ENCODE measurements at places on chromosomes 2 and 18.
A peak's percentile ranks its signal among the peaks of the same experiment; 100 is the strongest.

GRCh38 chr2:99140860-99141109 lies 722 bp upstream of the C2orf15 start:
- no peak for DNase-seq

- no peak for DNase-seq
These were observed 257.9 kb downstream of the SUCLG1 start for GRCh38 chr2:84201158-84201557.

- no peak for DNase-seq
These were observed 51.3 kb downstream of the ANKMY1 start for GRCh38 chr2:240506406-240507059.

GRCh38 chr2:217054791-217055190 lies 194.9 kb upstream of the TNP1 start:
- DNase-seq: no peak

GRCh38 chr18:58527285-58527951 lies 101.5 kb downstream of the ALPK2 start:
- peak; percentile 47 for DNase-seq

GRCh38 chr2:1528273-1529064 lies 115.2 kb downstream of the TPO start:
- no peak for DNase-seq

GRCh38 chr2:54085069-54085468 lies 30.3 kb upstream of the ACYP2 start:
- no peak for DNase-seq

All from HCEC 1CT (cell line).